ENCODE measurements at places on chromosomes 3 and 15.

GRCh38 chr3:113948015-113948917 lies 453 bp downstream of the ZDHHC23 start:
- no peak for DNase-seq

- DNase-seq, result no peak
Observed at GRCh38 chr3:55166576-55167555, 239.0 kb upstream of the LRTM1 start.

GRCh38 chr3:52246264-52246620 lies 683 bp downstream of the PPM1M start:
- DNase-seq, result no peak

DNA sequence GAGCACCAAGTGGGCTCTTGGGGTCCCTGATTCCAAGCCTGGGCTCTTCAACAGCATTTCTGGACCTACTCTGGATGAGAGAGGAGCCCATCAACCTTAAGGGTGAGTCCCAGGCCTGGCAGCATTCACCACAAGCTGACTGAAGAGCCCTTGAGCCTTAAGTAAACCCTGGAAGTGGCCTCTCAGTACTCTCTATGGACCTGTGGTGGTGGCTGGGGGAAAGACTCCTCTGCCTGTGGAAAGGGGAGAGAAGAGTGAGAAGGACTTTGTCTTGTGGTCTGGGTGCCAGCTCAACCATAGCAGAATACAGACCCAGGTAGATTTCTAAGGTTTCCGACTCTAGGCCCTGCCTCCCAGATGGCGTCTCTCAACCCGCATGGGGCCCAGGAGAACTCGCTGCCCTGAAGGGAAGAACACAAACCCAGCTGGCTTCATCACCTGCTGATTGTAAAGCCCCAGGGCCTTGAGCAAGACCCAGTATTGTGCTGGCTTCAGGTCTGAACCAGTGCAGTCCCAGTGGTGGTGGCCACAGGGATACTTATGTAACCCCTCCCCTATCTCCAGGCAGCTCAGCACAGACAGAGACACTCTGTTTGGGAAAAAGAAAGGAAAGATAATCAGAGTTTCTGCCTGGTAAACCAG lies 71.4 kb downstream of the TFDP2 start:
- no peak for DNase-seq

DNA sequence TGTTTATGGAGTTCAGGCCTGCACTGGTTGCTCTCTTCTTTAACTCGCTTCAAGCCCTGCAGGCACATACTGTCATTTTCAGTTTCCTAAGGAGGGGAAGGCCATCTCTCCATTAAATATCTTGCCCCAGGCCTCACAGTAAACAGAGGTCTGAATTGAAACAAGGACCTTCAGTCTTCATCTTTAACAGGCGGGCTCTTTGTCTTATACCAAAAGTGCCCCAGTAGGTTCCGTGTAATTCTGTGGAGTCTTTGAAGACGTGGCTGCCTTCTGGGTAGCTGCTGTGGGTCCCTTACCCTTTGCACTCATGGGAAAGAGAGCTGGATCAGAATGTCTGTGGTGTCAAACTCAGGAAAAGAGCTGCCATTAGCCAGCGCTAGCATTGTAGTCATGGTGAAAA lies 161.2 kb downstream of the APBA2 start:
- no peak for DNase-seq

- no peak for DNase-seq
Observed at GRCh38 chr3:6172871-6173642, 687.9 kb upstream of the GRM7 start.

DNA sequence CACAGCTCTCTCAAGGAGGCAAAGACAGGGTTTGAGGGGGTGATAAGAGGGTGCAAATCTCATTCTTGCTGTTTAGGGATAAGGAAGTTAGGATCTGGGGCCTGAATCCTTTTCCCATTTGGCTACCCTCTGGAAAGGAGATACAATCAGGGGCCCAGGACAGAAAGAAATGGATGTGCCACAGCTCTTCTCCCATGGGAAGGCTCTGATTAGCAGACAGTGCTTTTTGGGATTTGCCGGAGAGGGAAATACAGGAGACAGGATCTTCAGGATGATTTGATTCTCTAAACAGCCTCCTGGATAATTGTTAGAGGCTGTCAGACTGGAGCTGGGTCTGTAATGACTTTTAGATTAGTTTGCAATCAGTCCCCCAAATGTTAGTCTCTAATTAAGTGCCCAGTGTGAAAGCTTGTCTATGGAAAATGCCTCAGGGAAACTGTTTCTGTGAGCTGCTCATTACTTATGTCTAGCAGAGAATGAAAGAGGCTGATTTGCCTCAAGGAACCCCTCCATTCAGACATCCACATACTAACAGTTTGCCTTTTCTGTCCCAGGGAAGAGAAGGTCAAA lies 67.6 kb downstream of the COL6A5 start:
- no peak for DNase-seq

- no peak for DNase-seq
Observed at GRCh38 chr3:30662836-30663235, 56.4 kb downstream of the TGFBR2 start.
